ENCODE measurements at places on chromosomes 12 and 14.

DNA sequence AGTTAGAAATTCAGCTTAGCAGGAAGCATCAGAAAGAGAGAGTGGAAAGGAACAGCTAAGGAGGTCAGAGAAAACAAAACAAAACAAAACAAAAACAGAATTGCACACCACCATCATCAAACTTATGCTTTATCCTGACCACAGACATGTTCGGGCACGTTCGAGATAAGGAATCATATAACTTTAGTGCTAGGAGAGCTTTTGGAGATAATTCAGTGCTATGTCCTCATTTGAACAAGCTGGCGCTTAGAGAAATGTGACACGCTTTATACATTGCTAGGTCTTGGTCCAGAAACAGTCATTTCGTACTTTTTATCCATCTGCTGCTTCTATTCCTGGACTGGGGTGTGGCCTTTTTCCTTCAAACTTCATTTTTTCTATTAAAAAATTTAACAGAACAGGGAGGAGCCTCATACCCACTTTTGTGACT, 213.1 kb downstream of the PTPRO start:
- DNase-seq: no peak

DNA sequence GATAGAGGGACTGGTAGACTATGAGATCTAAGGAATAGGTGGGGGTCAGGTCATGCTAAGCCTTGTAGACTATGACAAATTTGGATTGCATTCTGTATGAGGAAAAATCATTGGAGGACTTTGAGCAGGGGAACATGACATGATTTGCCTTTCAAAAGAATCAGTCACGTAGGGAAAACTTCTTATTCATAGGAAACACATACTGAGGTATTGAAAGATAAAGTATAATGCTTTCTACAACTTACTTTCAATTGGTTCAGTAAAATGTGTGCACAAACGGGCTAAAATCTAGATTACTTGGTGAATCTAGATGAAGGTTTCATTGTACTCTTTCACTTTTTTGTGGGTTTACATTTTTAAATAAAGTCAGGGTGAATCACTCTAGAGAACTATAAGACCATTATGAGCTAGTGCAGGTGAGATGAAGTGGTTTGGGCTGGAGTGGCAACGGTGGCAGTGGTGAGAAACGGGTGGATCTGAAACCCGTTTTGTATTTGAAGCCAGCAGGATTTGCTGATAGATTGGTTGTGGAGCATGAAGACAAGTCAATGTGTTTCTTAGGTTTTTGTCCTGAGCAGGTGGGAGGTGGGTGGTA, 6.7 kb downstream of the BBS10 start:
- no peak for DNase-seq

- DNase-seq: no peak
Measured at GRCh38 chr12:50101663-50102062, 2.1 kb upstream of the GPD1 start.

DNA sequence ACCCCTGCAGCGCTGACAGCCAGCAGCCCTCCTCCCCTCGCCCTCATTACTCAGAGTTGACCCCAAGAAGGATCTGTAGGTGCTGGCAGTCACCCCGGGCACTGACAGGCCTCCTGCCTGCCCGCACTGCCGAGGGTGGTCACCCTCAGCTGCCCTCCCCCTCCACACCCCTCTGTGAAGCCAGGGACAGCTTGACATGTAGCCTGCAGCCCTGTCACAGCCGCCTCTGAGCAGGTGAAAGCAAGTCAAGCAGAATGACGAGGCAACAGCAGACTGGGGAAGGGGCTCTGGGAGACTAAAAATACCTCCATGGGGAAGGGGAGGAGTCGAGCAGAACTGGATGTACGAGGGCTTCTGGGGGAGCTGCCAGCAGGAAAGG, 178.1 kb downstream of the DPF3 start:
- no peak for DNase-seq

GRCh38 chr14:93039649-93040315, 75.9 kb downstream of the ITPK1 start:
- DNase-seq: no peak

GRCh38 chr14:58663494-58664111, 25.8 kb downstream of the DACT1 start:
- DNase-seq: peak; percentile 59

DNA sequence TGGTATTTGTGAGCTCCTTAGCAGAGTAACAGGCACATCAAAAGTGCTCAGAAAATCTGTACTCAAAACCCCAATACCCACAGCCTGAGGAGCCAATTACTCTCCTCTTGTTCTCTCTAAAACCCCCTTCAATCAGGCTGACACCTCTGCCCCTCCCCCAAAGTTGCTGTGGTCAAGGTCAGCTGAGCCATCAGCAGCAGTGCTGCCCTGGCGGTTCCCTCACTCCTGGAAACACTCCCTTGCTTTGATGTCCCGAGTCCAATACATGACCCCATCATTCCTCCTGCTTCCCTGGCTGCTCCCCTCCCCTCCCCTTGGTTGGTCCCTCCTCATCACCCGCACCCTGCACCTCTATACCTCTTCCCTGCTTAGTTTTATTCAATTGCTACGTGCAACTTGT, 57.2 kb upstream of the C14orf132 start:
- DNase-seq: no peak

GRCh38 chr12:100348657-100349454, 8.0 kb upstream of the SLC17A8 start:
- no peak for DNase-seq

GRCh38 chr12:92196368-92196767, 50.7 kb upstream of the BTG1 start:
- DNase-seq: no peak
